ENCODE measurements at places on chromosomes 1 and 21.

- no peaks in the 10 kb centered on the region for H3K36me3 ChIP-seq
- no peaks in the 10 kb centered on the region for H3K4me1 ChIP-seq
- H3K27ac ChIP-seq = no peak overlapping the region
- DNase-seq = no peak
- H3K4me3 ChIP-seq = no peak overlapping the region
These were observed 31.2 kb downstream of the VAV3 start for GRCh38 chr1:107933736-107934135.

DNA sequence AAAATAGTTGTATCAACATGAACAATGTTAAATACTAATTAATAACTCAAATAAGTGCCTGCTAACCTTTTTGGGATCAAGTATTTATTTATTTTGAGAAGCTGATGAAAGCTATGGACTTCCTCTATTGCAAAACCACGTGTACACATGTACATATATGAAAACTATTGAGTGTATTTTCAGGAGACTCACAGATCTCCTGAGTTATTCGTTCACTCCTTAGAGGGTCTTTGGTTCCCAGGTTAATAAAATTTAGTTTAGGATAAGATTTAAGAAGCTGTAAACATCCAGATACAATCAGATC, 130.5 kb downstream of the DISC1 start:
- H3K36me3 ChIP-seq = no peaks in the 10 kb centered on the region
- H3K27ac ChIP-seq = no peak overlapping the region
- H3K4me1 ChIP-seq = no peaks in the 10 kb centered on the region
- H3K4me3 ChIP-seq = no peak overlapping the region
- DNase-seq = no peak

- no peak for DNase-seq
- no peak overlapping the region for H3K4me3 ChIP-seq
- no peaks in the 10 kb centered on the region for H3K36me3 ChIP-seq
These were observed 186.5 kb downstream of the FASLG start for GRCh38 chr1:172845371-172845770.

DNA sequence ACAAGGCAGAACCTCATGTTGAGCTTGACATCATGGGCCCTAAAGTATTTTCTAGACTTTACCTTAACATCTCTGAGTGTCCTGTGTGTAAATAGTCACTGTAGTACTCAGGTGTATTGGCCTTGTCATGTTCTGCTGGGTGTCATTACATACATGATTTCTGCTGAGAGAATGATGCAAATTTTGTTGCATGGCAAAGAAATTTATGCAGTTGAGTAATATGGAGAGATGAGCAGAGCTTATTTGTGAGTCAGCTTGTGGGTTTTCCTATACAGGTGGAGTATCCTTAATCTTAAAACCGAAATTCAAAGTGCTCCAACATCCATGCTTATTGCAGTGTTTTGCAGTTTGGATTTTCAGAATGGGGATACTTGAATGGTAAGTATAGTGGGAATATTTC, 36.6 kb downstream of the RGL1 start:
- H3K4me3 ChIP-seq = no peak overlapping the region
- H3K4me1 ChIP-seq = peaks cover 26% of the 10 kb centered on the region
- DNase-seq = no peak
- H3K36me3 ChIP-seq = no peaks in the 10 kb centered on the region

GRCh38 chr1:161020509-161021164, at the start of gene F11R:
TSS of gene F11R (minus strand) at chr1:161021152. CDS start at chr1:161021073, 79 bp downstream.
- H3K4me1 ChIP-seq = peaks cover 45% of the 10 kb centered on the region
- H3K36me3 ChIP-seq = no peaks in the 10 kb centered on the region
- H3K27me3 ChIP-seq = no peaks in the 10 kb centered on the region
- peak; percentile 89 for DNase-seq
- peak within 1 kb of the TSS; percentile 97 for H3K27ac ChIP-seq

DNA sequence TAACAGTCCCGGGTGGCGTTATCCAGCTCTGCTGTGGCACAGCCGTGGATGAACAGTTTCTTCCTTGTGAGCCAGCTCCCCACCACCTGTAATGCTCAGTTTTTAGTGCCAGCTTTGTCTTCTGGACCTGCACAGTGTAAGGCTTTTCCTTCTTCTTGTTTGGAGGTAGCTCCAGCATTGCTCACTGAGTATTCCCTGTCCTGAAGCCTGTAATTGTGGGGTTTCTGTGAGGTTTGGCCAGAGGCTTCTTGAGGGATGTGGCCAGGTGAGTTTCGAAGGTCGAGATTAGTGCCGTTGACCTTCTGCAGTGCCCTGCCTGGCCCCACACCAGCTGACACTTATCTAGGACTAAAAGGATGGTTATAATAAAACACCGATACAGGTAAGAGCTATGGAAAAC, 75.0 kb downstream of the PBX1 start:
- no peak for DNase-seq
- no peak overlapping the region for H3K27ac ChIP-seq
- H3K27me3 ChIP-seq = no peaks in the 10 kb centered on the region

DNA sequence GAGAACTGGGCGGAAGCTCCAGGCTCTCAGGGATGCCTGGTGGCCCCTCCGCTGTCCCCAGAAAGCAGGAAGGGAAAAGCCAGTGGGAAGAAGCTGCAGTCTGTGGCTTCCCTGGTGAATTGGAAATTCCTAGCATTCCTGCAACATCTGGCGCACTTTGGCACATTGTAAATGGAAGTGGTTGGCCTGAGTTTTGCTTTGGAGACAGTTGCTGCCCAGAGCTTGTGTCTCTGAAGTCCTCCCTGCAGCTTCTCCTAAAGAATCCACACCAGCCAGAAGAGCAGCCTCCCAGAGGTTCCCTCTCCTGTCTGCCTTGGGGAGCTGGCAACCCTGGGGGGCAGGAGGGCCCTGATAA, 48.2 kb downstream of the ARHGEF10L start:
- H3K4me3 ChIP-seq = no peak overlapping the region
- H3K36me3 ChIP-seq = peaks cover 4% of the 10 kb centered on the region
- H3K27me3 ChIP-seq = no peaks in the 10 kb centered on the region
- H3K27ac ChIP-seq = peak overlapping the region; percentile 86

- peaks cover 3% of the 10 kb centered on the region for H3K4me1 ChIP-seq
- DNase-seq = no peak
- no peaks in the 10 kb centered on the region for H3K27me3 ChIP-seq
- no peaks in the 10 kb centered on the region for H3K36me3 ChIP-seq
These were observed 49.5 kb downstream of the YARS1 start for GRCh38 chr1:32767641-32768040.

- no peak overlapping the region for H3K27ac ChIP-seq
- H3K4me1 ChIP-seq = no peaks in the 10 kb centered on the region
- H3K4me3 ChIP-seq = no peak overlapping the region
- no peak for DNase-seq
- no peaks in the 10 kb centered on the region for H3K36me3 ChIP-seq
These were observed 96.8 kb upstream of the GUCA2B start for GRCh38 chr1:42056460-42056859.

- H3K27ac ChIP-seq = peak overlapping the region; percentile 80
- H3K4me1 ChIP-seq = peaks cover 64% of the 10 kb centered on the region
- no peaks in the 10 kb centered on the region for H3K27me3 ChIP-seq
- H3K4me3 ChIP-seq = no peak overlapping the region
These were observed 43.4 kb downstream of the TMEM51 start for GRCh38 chr1:15196807-15197530.

DNA sequence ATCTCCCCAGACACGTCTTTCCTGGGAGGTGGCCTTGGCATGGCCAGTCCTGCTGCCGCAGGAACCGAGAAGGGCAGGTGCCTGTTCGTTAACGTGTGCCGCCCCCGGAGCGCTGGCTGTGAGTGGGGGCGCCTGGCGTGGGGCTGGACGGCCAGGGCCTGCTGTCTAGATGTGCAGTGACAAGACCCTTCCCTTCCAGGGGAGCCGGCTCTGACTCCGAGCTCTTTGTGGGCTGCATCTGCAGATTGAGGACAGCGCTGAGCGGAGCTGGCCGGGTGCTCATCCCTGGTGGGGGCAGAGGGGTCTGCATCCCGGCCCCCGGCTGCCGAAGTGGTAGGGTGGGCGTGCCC, 13.0 kb downstream of the COL18A1 start:
- H3K27me3 ChIP-seq = no peaks in the 10 kb centered on the region
- H3K4me1 ChIP-seq = peaks cover 16% of the 10 kb centered on the region
- no peak for DNase-seq

DNA sequence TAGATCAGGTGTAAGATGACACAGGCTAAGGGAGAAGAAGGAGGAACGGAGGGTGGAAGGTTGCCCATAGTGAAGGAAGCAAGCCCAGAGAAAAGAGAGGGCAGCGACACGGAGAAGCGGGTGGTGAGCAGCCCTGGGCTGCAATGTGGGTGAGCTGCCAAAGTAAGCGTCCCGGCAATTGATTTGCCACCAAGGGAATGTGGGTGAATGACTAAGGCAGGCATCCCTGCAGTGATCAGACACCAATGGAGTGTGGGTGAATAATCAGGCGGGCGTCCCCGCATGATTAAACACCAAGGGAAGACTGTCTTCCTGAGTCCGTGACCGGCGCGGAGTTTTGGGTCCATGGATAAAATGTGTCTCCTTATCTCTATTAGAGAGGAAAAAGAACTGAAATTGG, 79.6 kb downstream of the UCHL5 start:
- no peaks in the 10 kb centered on the region for H3K27me3 ChIP-seq
- no peaks in the 10 kb centered on the region for H3K36me3 ChIP-seq
- peak overlapping the region; percentile 11 for H3K27ac ChIP-seq
- no peak for DNase-seq

DNA sequence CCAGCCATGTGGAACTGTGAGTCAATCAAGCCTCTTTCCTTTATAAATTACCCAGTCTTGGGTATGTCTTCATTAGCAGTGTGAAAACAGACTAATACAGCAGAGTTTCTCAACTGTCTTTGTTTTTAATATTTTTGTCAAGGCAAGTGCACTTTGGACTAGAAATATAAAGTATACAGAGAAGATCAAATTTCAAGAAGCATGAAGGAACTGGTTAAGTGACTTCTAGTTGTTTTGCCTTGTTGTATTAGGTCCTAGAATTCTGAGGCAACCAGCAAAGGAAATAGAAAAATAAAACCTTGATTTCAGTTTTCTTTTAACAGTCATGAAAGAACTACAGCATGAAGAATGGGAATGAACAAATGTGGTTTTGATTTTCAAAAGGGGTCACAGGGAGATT, 131.1 kb upstream of the PTGFR start:
- H3K36me3 ChIP-seq = no peaks in the 10 kb centered on the region
- no peak overlapping the region for H3K27ac ChIP-seq
- DNase-seq = no peak

DNA sequence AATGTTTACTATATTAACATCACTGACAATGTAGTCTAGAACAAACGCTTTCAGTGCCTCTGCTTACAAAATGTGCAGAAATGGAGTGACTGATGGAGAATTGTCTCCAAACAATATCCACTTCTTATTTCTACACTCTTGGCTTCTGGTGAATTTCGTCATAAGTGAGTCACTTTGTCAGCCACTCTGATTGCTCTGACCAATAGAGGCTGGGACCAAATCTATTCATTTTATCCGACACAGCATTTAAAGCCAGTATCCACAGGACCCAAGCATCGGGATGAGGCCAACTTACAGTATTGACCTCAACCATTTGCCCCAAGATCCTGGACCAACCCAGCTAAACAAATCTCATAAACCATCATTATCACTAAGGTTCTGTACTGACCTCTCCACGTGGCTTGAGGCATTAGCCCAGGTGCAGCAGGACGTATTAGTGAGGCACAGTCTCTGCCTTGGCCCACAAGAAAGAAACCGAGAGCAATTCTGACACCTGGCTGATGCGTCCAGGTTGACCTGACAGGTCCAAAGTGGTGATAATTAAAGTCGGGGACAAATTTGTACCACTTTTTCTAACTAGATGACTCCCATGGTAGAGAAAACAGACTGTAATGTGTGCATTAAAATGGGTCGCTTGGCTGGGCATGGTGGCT, 53.3 kb upstream of the ERO1B start:
- no peaks in the 10 kb centered on the region for H3K36me3 ChIP-seq
- H3K4me1 ChIP-seq = no peaks in the 10 kb centered on the region
- H3K27ac ChIP-seq = no peak overlapping the region
- no peak overlapping the region for H3K4me3 ChIP-seq
- no peak for DNase-seq

GRCh38 chr1:213376862-213377372, 325.9 kb downstream of the RPS6KC1 start:
- peak overlapping the region; percentile 91 for H3K27ac ChIP-seq
- no peaks in the 10 kb centered on the region for H3K36me3 ChIP-seq
- DNase-seq = peak; percentile 78
- H3K4me1 ChIP-seq = peaks cover 58% of the 10 kb centered on the region

- DNase-seq = no peak
- H3K27ac ChIP-seq = no peak overlapping the region
- H3K4me3 ChIP-seq = no peak overlapping the region
- H3K36me3 ChIP-seq = no peaks in the 10 kb centered on the region
- no peaks in the 10 kb centered on the region for H3K4me1 ChIP-seq
- no peaks in the 10 kb centered on the region for H3K27me3 ChIP-seq
These were observed 215.1 kb downstream of the ST6GALNAC3 start for GRCh38 chr1:76289692-76290091.

DNA sequence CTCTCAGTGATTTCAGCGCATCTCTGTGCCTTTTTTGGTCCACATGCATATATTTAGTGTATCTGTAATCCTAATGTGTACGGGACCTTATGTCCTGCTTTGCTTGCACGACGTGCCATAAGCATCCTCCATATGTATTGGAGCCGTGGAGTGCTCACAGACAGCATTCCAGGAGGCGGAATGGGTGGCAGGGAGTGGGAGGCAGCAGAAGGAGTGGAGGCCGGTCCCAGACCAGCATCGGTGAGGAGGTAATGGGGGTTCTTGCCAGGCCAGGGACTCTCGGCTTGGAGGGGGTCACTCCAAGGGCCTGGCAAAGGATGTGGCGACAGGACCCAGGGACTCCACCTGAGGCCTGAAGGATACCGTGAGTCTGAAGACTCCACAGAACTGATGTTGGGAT, 185.0 kb downstream of the CAMTA1 start:
- no peak overlapping the region for H3K4me3 ChIP-seq
- no peaks in the 10 kb centered on the region for H3K4me1 ChIP-seq
- DNase-seq = no peak

GRCh38 chr1:48207131-48207530, 15.4 kb upstream of the SLC5A9 start:
- H3K4me3 ChIP-seq = no peak overlapping the region
- no peak for DNase-seq
- no peak overlapping the region for H3K27ac ChIP-seq
- no peaks in the 10 kb centered on the region for H3K27me3 ChIP-seq

DNA sequence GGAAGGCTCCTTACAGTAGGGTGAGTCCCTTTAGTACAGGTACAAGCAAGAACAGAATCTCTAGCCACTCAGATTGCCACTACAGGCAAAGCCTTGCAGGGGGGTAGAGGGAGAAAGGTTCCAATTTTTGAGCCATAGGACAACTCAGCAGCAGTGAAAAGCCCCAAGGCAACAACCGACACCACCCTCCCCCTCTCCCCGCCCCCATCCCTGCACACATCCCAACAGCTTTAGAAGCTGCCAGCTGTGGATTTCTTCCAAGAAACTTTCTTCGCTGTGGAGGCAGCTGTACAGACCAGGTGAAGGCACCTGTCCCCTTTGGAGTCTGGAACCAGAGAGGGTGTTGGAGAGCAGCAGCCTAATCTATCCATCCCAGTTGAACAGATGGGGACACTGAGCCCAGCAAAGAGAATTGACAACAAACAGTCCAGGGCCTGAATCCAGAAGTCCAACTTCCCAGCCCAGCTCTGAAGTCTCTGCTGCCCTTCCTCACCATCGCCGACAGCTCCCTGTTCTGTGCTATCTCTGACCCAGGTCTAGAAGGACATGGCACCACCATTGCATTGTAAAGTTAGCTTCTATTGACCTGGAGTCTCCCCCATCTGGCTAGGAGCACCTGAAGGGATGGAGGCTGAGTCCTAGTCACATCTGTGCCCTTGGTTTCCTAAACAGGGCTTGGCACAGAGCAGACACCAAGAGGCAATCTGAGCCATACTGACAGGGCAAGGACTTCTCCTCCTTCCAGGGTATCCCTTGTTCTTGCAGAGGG, 2.2 kb downstream of the TENT5B start:
- H3K27ac ChIP-seq = peak overlapping the region; percentile 87
- 0 out of 2 replicates have a peak overlapping the region, but pooled peaks have one; percentile 5 for H3K4me3 ChIP-seq
- DNase-seq = no peak

Measured in Caco-2 (cell line).